ENCODE measurements at places on chromosomes 2 and 18.

DNA sequence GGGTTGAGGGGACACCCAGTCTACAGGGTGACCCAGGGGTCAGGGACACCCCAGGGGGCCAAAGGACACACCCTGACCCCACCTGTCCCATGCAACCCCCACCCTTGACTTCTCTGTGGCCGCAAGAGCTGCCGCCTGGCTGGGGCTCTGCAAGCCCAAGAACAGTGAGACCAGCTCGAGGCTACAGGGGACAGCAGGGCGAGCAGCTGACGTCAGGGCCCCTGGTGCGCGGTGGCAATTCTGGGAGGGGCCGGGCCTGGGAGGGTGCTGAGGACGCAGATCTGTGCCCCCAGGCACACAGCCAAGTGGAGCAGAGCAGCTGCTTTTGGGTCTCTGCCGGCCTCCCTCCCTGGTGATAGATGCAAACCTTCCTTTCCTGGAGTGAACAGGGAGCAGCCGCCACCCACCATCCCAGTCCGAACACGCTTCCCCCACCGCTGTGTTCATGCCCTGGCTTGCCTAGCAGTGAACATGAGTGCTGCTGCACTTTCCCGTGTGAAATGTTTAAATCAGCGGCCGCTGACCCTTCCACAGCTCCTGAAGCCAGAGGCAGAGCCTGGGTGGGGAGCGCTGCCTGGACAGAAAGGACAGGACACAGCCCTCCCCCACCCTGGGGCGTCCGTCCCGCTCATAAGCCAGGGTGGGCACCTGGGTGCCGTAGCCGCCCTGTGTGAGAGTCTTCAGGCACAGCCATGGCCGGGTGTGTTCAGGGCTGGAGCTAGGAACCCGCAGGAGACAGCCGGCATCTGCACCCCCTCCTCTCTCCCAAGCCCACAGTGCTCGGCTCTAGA is 46.9 kb downstream of the SLC66A2 start:
- DNase-seq, result no peak

- no peak for DNase-seq
These were observed 42.7 kb downstream of the MARCHF7 start for GRCh38 chr2:159755014-159755413.

- no peak for DNase-seq
These were observed 34.7 kb downstream of the SPOPL start for GRCh38 chr2:138536302-138536701.

GRCh38 chr2:196804381-196804780 is 4.8 kb downstream of the C2orf66 start:
- no peak for DNase-seq

- DNase-seq, result no peak
These were observed 44.2 kb downstream of the LCLAT1 start for GRCh38 chr2:30491225-30491624.

GRCh38 chr18:10134204-10134603 is 220.4 kb downstream of the VAPA start:
- no peak for DNase-seq

GRCh38 chr2:128388499-128388941 is 69.9 kb upstream of the HS6ST1 start:
- DNase-seq, result no peak

GRCh38 chr2:85680707-85681371 is 12.8 kb upstream of the SFTPB start:
- DNase-seq, result no peak

DNA sequence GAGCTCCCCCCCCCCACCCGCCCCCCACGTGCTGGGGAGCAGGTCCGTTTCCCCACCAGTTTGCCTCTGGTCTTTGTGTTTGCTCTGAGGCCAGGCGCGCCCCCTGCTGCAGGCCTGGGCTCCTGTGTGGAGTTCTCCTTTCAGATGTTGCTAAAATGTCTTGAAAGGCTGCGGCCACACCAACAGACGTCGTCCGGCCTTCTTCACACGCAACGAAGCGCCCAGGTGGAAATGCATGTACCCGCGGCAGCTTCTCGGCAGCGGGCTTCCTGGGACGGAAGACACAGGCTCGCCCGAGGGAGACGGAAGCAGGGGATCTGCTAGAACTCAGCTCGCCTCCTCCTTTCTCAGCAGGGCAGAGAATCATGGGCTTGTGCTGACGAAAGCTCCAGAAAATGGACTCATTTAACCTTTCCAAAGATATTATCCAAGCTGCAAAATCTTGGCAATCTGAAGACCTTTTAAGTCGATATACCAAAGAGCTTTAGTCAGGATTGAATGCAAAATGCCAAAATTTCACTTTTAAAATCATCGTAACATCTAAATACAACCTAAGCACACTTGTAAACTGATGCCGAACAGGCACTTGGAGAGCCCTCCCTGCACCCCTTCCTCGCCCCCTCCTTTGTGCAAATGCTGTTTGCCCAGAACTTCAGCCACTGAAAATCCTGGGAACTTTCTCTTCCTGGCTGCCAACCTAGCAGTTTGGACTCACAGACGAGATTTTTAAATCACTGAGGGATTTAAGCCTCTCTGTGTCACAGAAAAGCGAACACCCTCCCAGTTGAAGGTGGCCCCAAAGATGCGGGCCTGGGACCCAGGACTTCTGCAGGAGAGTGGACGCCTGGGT is 125.5 kb upstream of the ZNF516 start:
- peak; percentile 61 for DNase-seq

GRCh38 chr2:53994818-53995808 is 24.3 kb upstream of the PSME4 start:
- DNase-seq, result no peak

- peak; percentile 23 for DNase-seq
These were observed 142.7 kb upstream of the NFATC1 start for GRCh38 chr18:79252904-79253633.
